NCI-H2029 (cell line): ENCODE measurements at places on chromosomes 13 and 19.

DNA sequence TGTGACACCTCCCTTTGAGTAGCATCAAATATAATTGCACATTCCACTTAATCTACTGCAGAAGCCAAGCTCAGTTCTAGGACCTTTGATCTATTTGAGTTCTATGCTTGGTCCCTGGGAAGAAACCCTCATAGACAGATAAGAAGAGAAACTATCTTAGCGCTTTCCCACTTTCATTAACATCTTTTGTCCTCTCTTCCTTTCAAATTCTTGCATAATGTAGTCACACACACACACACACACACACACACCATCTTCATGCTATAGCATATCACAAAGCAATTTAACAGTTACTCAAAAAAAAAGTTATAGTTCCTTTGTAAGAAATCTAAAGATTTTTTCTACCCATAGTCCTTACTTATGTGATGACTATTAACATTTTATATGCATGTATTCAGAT, 735.9 kb upstream of the PCDH9 start:
- DNase-seq = no peak

- no peak for DNase-seq
Measured at GRCh38 chr13:29849071-29849631, 1.3 kb downstream of the UBL3 start.

DNA sequence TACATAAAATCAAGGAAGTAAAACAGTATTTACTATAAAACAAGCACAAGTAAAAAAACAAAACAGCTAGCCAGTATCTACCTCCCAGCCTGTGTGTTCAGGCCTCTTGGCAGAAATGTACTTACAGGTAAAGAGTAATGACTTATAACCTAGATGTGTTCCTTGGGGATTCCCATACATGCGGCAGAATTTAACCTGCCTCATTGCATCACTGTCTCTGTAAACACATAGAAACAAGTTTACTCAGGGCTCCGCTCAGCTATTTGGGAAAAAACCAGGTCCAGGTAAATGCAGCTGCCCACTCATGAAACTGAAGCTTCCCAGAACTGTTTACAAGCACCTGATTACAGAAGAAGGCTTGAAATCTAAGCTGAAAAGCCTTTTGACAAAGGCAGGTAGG, 50.7 kb upstream of the SERP2 start:
- DNase-seq = no peak

DNA sequence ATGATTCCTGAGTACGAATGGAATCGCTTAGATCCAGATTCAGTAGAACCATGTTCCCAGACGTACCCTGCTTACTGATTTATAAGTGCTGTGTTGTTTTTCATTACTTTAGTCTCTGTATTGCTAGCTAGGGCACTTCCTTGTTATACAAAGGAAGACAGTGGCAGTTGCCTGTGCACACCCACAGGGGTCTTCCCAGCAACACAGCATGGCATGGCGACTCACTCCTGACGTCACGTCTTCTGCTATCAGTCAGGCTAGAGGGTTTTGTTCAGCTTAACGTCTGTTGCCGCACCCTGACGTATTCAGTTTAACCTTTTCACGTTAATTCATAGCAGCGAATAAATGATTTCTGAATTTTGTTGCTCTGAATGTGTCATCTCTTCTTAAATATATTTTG, 295.1 kb downstream of the MYO16 start:
- DNase-seq = no peak

DNA sequence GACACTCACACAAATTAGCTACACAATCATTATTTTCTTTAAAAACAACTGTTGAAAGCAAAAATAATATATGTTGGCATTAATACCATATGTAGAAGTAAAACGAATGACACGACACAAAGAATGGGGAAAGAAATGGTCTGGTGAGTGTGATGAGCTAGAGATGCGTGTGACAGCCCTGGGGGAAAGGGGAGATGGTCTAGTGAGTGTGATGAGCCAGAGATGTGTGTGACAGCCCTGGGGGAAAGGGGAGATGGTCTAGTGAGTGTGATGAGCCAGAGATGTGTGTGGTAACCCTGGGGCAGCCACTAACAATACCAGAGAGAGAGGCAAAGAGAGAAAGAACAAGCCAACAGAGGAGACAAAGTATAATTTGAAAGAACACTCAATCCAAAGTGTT, 22.3 kb upstream of the LAMP1 start:
- DNase-seq = no peak

GRCh38 chr19:57829316-57829715, 783 bp upstream of the ZNF587B start:
- no peak for DNase-seq

DNA sequence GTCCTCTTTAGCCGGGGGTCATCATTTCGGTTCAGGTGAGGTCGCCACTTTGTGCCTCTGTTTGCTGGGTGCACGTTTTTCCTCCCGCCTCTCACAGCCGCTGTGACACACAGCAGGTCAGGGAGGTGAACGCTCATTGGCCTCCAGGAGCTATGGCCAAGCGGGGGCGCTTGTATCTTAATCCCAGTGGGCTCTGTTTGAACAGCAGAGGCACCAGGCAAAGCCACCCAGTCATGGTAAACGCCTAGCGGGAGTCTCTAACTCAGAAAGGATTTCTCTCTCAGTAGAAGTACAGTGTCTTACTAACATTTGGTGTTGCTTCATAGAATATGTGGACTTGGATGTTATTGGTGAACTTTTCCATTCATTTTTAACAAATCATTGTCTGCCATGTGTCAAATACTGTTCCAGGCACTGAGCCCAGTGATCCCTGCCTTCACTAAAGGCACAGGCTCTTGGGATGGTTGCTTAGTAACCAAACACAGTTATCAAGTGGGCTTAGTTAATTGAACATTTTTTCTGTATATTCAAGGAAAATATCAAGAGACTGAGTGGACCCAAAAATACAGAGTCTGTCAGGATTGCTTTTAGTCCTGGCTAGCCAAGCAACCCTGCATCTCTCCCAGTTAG, 186.7 kb downstream of the STK24 start:
- DNase-seq = no peak

DNA sequence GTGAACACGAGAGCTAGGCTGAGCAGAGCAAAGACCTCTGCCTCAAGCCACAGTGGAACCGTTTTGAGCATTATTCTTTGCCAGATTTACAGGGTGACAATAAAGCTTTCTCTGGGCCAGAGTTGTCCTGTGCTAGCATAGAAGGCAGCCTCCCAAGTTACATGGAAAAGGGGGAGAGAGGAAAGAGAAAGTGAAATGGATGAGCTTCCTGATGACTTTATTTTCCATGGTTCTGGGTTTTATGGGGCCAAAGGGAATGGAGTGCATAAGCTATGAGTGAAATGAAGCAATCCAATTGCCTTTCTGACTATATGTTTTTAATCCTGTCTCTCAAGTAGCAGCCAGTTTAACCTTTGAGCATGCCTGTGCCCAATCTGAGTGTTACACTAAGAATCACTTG, 428.4 kb downstream of the COG6 start:
- no peak for DNase-seq

- no peak for DNase-seq
Measured at GRCh38 chr13:26168237-26168814, 53.8 kb downstream of the RNF6 start.

DNA sequence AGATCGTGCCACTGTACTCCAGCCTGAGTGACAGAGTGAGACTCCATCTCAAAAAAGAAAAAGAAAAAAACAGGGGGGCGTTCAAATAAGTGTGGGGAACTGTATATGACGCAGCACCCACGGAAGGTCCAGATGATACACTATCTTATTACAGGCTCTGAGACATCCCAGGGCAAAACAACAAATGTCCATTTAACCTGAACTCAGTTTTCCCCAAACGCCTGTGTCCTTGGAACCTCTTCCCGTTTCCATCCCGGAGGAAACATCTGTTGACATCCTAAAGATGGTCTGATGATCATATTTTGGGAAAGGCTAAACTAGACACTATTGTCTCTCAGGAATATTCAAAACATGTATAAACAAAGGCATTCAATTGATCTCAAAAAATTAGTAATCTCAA, 72.4 kb downstream of the COL4A1 start:
- no peak for DNase-seq

DNA sequence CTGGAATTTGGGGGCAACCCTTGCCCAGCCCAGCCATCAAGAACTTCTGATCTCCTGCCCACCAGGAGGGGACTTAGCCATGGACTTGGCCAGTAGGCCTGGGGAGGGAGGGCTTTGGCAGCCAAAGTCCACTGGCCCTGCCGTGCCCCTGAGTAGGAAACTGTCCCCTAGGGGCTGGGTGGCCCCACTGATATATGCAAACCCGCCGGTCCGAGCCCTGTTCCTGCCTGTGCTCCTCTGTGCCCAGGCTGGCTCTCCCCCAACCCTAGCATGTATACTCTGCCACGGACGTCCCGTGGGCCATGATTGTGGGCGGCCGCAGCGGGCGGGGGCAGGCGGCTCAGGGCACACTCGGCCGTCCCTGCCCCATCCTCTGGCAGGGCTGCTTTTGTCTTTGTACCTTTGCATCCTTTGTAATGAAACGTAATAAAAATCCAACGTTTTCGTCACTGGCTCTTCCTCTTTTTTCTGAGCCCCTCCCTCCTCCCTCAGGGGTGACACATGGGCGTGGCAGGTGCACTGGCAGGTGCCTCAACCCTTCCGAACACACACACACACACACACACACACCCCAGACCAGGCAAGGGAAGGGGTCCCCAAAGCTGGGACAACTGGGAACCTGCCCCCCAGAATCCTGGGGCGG, 9.1 kb downstream of the COMP start:
- DNase-seq = no peak

DNA sequence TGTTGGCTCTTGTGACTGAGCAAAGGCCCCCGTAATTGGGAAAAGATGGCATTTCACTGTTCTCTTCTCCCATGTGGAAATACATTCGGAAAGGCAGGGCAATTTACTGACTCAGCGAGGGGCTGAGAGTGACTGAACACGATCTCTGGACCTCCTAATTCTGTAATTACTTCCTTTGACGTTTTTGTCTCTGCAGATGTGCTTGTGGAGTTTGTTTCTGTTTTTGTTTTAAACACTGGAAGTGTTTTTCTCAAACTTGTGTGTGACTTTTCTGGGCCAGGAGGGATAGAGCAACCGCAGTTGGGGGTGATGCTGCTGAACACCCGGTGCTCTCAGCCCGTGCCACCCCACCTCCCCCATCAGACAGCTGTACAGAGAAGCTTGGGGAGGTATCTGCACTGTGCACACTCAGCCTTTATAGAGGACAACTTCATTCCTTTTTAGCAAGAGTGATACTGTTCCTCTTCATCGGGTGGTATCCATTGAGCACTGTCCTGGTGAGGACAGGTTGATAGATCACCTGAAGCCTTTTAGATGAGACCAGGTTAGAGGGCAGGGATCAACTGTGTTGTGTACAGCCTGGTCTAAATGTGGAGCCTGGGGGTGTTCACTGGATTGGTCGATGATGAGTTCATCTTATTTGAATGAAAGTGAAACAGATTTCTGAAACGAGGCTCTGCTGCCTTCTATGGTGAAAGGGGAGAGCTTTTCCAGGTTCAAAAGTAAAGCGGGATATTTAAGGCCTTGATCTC, 117.4 kb downstream of the ESD start:
- no peak for DNase-seq

GRCh38 chr19:5397804-5398692, 57.2 kb upstream of the ZNRF4 start:
- no peak for DNase-seq

DNA sequence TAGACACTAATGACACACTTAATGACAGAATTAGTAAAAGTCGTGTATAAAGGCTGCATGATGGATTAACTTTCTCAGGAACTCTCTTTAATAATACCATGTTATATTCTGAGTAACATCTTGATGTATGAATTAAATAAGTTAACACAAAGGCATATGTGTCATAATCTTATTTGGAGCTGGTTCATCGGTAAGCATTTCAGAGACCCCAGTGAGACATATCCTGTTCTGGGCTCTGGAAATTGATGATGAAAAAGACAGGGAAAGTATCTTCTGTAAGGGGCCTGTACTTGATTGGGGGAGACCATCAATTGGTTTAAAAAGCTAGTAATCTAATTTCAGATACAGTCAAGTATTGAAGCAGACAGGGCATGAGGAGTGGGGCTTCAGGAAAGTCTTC, 547.9 kb downstream of the GPC6 start:
- DNase-seq = no peak

- peak; percentile 17 for DNase-seq
Measured at GRCh38 chr19:48806818-48807589, 3.8 kb downstream of the BCAT2 start.

DNA sequence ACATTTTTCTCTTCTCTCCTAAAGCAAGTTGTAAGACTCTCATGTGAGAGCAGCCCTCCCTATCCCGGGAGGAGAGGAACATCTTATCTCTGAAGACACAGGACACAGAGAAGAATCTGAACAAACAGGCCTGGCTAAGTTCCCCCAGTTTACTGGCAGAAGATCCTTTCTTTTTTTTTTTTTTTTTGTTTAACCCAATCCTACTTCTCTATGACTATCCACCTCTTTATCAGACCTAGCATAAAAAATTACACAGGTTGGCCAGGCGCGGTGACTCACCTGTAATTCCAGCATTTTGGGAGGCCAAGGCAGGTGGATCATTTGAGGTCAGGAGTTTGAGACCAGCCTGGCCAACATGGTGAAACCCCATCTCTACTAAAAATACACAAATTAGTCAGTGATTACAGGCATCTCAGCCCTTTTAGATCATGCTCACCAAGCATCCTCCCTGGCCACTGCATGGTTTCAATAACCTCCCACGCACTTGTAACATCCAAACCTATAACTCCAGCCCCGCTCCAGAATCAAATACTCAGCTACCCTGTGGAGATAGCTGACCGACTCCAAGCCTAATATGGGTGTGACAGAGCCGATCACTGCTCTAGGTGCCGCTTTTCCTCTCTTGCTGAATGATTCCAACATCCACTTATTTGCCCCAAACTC, 27.3 kb upstream of the MUC16 start:
- no peak for DNase-seq

GRCh38 chr13:34655554-34655953, 286.5 kb upstream of the NBEA start:
- DNase-seq = no peak

DNA sequence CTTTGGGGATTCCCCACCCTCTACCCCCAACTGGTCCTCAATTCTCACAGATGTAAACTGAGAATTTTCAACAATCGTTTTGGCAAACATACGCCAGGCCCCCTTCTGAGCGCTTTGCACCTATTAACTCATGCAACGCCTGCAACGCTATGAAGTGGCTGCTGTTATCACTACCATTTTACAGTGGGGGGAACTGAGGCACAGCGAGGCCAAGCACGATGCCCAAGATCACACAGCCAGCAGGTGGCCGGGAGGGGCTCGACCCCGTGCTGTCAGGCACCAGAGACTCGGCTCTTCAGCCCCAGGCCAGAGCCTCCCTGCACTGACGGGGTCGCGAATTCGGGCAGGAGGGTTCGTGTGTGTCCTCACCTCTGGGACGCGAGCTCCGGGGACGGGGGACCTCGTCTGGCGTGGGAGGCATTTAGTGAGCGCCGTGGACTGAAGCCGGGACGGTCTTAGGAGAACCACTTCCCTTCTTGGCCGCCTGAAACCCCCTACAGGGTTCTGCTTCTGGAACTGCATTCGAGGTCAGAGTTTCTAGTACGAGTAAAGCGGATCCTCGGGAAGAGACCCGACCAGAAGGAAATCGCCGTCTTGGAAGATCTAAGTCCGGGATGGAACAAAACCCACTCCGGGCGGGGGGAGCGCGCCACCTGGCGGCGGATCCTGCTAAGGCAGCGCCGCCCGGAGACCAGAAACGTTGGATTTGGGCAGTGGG, 21.0 kb downstream of the ZNF114 start:
- peak; percentile 12 for DNase-seq
